CD4-positive, alpha-beta T cell treated with Interleukin-4 for 1 hour (primary cell): ENCODE measurements at places on chromosomes 16 and 17.
A peak's percentile ranks its signal among the peaks of the same experiment; 100 is the strongest.

- DNase-seq: no peak
Measured at GRCh38 chr16:57273359-57273758, 11.1 kb downstream of the PLLP start.

GRCh38 chr17:43373356-43373755 lies 25.4 kb upstream of the ARL4D start:
- DNase-seq: no peak

DNA sequence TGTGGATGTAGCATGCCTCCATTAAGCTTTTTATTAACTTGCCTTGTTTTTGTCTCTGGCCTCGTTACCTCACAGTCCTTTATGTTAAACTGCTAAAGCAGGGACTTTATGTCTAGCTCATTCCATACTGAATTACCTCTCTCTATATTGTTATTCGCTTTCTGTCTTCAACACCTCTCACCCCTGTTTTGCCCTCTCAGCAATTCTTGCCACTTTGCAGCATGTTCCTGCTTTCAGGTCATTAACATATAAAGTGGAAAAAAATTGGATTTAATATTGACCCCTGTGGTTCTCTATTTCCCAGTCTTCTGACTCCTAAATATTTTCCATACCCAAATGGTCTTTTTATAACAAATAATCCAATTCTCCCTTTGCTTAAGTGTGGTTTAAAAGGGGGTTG lies 810.4 kb upstream of the KIF2B start:
- no peak for DNase-seq

GRCh38 chr16:56589141-56590039 lies at the start of gene MT3:
Gene MT3, plus strand, starts transcription at chr16:56589528. Its CDS starts 63 bp downstream, at chr16:56589591.
- no peak for DNase-seq

DNA sequence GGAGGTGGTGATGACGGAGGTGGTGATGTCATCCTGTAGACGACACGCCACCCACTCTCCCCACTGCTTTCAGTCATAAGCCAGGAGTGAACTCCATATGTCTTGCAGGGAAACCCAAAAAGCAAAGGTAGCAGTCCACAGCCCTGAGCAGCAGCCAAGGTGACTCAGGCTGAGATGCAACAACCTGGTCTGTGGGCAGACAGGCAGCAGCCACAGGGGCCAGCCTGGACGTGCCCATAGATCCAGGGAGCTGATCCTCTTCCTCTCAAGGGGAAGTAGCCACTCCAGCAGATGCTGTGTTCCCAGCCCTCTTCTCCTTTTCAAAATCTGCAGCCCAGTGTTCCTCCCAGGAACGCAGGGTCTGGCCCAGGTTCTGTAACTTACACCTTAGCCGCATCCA lies 17.3 kb upstream of the CIITA start:
- no peak for DNase-seq

DNA sequence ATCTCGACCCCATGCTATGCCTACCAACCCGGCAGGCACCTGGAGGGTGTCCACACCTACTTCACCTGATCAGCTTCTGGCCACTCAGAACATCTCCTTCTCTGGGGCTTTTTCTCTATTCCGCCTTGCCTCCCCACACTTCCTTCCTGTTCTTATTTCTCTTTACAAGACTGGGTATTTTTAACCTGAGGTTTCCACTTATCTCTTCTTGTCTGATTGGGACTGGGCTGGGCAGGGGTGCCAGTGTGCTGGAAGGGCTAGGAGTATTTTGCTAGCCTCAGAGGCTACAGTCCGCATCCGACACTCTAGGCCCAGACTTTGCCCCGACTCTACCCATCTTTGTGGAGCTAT lies 26.2 kb upstream of the ZNF652 start:
- peak; percentile 66 for DNase-seq

DNA sequence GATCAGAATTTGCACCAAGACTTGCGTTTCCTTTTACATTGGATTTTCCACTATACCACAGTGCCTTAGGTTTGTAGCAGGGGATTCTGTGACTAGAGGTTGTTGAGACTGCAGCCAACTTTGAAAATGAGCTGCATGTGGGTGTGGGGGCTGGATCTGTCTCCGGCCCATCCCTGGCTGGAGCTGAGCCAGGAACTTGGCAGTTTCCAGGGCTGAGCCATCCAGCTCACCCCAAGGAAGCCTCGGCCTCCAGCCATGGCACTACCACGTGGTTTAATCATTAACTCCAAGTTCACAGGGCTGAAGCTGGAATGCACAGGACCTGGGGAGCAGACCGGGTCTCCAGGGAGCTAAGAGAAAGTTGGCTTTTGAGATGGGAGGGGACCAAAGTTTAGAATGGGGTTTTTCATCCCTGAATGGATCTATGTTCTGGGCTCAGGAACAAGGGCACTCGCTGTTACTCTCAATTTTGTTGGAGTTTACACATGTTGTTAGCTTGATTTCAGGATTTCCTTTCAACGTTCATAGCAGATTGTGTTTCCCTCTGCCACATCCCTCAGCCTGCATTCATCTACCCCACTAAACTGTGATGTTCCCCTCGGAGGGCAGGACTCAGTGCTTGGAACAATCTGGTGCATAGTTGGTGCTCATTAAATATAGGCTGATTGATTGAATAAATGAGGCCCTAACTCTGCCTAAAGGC lies 42.3 kb upstream of the HNF1B start:
- no peak for DNase-seq

- no peak for DNase-seq
Measured at GRCh38 chr16:4433914-4434787, 8.5 kb downstream of the DNAJA3 start.

DNA sequence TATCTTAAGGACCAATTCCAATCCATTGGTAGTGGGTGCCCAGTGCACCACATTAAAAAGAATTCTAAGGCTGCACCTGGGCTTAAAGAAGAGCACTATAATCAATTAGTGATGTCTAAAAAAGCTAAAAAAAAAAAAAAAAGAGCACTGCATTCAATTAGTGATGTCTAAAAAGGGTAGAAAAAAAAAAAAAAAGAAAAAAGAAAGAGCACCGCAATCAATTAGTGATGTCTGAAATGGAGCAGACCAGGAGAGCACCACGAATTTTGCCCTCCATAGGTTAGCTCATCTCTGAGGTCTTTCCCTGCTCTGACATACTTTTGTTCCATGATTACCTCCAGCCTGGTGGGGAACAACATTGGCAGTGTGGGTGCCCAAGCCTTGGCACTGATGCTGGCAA lies 18.9 kb upstream of the CYLD start:
- no peak for DNase-seq

GRCh38 chr17:17712268-17712924 lies 31.1 kb downstream of the RAI1 start:
- no peak for DNase-seq

- no peak for DNase-seq
Measured at GRCh38 chr16:23976524-23976923, 140.7 kb downstream of the PRKCB start.

GRCh38 chr16:84529607-84530006 lies 25.1 kb upstream of the MEAK7 start:
- no peak for DNase-seq

DNA sequence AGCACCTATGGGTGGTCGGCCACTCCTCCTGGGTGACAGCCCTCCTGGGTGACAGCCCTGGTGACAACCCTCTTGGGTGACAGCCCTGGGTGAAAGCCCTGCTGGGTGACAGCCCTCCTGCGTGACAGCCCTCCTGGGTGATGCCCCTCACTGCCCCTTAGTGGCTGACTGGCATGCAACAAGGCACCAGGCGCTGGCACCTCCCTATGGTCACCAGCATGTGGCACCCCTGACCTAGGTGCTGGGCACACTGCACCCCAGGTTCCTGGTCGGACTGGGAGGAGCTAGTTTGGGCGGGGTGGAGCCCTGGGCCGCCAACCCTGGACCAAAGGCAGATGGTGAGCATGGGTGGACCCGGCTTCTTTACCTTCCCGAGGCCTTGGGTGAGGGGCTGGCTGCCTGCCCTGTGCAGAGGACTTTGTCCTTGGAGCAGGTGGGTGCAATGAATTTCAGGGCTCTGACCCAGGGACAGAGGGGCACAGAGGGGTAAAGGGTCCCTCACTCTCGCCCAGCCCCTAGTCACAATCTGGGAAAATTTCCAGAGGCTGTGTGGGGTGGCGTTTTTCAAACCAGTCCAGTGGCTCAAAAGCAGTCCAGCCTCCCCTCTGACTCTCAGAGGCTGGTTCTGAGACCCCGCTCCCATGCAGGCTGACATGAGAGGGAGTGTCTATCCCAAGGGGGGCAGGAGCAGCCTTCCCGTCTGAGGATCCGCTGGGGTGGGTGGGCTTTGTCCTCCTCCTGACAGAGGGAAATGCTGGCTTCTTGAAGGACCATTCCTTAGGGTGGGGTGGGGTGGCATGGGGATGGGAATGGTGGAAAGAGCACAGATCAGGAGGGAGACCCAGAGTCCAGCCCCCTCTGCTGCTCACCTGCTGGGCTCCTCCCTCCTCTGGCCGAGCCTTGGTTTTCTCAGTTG lies 25.9 kb upstream of the TNFRSF13B start:
- peak; percentile 85 for DNase-seq

DNA sequence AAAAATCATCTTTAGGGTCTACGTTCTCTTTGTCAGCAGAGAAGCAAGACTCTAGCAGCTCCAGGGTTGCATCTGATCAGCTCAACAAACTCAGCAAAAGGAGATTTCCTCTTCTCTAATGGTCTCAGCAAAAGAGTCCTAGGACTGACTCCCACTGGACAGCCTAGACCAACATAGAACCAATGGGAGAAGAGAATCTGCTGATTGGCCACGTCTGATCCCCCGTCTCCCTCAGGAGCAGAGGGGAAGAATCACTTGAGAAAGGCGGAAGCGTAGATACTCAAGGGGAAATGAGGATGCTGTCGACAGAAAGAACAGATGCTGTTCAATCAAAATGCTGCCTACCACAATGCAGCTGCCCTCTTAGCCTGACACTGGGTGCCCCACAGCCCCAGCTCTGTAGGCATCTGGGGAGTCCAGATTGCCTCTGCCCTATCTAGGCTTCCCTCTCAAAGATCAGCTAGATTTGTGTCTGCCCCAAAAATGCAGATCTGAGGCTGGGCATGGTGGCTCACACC lies 31.5 kb upstream of the EMP2 start:
- no peak for DNase-seq

DNA sequence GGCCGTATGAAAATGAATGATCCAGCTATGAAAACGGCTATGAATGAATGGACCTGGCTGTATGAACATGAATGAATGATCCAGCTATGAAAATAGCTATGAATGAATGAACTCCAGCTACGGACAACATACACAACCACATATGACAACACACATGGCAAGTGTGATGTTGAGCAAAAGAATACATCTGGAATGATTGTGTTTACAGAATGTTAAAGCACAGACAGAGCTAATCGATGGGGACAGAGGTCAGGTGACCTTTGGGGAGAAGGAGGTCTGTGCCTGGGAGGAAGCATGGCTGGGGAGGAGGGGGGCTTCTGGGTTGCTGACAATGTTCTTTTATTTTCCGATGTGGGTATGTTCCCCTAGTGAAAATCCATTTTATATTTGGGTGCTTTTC lies 174.0 kb upstream of the WSCD1 start:
- no peak for DNase-seq

DNA sequence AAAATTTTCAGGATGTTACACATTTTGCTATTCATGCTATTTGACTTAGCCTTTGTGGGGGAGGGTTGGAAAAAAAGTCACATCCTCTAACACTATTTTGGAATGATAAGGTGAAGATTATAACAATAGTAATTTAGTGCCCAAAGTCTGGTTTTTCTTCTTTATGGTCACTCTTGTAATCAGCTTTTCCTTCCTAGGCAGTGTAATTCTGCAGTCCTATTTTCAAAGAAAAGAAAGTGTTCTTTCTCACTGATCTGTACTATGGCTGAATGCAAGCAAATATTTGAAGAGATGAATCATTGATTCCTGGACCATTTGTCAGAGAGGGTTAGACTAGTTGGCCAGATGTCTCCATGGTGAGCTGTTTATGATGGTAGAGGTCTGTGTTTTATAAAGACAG lies 8.4 kb downstream of the RSPRY1 start:
- no peak for DNase-seq

GRCh38 chr17:75151930-75152329 lies 2.4 kb downstream of the JPT1 start:
- DNase-seq: no peak

- DNase-seq: peak; percentile 83
Measured at GRCh38 chr17:13931800-13932460, 137.4 kb upstream of the COX10 start.

GRCh38 chr17:64420143-64420670 lies 28.7 kb upstream of the MILR1 start:
- DNase-seq: peak; percentile 56

DNA sequence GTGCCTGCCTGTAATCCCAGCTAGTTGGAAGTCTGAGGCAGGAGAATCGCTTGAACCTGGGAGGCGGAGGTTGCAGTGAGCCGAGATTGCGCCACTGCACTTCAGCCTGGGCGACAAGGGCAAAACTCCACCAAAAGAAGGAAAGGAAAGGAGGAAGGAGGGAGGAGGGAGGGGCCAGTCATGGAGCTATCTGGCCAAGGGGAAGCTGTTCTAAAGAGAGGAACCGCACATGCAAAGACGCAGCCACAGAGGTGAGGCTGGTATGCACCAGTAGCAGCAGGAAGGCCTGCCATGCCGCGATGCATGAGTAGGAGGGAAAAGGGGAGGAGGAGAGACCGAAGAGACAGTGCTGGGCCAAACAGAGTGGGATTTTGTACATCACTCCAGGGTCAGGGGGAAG lies 35.9 kb downstream of the HSBP1 start:
- peak; percentile 16 for DNase-seq

- DNase-seq: no peak
Measured at GRCh38 chr16:75702242-75702641, 981 bp upstream of the DUXB start.

DNA sequence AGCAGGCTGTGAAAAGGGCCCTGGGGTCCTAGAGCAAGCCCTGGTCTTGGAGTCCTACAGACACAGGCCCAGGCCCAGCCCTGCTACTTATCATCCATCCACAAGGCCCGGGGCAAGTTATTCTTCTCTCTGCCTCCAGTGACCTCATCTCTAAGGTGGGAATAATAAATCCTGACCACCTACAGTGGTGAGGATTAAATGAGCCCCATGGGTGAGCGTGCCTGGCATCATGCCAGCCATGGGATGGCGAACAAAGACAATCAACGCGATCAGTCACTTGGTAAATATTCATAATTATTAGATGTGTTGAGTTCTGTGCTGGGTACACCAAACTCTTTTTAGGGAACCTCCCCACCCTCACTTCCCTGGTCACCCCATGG lies 5.5 kb downstream of the KRT15 start:
- DNase-seq: no peak
